Renal cortical epithelial cell (primary cell): ENCODE measurements at places on chromosomes 6 and 20.

DNA sequence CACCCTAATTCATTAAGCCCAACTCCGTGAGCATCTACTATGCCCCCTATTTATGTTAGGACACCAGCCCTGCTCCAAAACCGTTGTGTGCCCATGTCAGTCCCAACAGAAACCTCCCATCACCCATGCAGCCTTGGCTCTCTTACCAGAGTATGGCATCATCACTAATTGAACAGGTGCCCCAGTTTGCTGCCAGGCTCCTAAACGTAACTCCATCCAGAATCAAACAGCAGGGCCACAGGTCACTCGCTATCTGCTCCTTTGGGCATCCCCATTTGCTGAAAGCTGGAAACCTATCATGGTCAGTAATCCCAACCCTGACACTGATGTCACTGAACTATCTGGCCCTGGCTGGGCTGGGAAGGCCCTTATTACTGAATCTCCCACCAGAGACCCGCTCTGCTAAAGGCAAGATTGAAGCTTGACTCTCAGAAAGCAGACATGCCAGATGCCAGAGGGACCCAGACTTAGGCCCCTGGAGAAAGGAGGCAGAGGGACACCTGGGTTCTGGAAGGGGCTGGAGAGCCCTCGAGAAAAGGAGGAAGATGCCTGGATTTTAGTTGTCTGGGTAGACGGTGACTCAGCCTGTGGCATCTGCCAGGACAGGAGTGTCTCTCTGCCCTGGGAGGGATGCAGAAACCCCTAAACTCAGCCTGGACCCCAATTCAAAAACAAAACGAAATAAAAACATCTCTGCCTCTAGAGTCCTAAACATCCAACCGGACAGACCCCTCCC, 14.0 kb downstream of the MUCL3 start:
- no peak for DNase-seq

DNA sequence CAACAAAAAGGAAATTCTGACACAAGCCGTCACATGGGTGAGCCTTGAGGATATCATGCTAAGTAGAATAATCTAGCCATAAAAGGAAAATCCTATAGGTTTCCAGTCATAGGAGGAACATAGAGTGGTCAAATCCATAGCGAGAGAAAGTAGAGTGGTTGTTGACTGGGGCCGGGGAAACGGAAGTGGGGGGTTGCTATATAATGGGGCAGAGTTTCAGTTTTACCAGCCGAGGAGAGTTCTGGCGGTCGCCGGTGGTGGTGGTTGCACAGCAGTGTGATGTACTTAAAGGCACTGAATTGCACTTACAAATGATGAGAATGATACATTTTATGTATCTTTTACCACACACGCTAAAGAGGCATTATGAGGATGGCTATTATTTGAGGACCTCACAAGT, 4.9 kb downstream of the GPR31 start:
- DNase-seq, result no peak

GRCh38 chr6:40282986-40283385, 304.2 kb downstream of the LRFN2 start:
- no peak for DNase-seq

GRCh38 chr6:147711476-147711875, 203.0 kb downstream of the SAMD5 start:
- DNase-seq, result no peak

DNA sequence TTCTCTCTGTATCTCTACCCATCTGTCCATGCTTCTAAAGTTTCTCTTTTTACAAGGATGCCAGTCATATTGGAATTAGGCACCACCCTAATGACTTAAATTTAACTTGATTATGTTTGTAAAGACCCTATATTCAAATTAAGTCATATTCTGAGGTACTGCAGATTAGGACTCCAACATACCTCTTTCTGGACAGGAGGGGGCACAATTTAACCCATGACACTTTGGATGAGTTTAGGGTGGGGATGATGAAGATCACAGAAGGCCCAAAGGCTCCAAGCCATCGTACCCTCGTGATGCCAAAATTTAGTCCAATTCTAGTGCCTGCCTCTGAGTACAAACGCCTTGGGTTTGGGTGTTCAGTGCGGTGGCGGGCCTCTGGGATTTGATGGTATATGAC, 15.0 kb upstream of the NKX2-2 start:
- no peak for DNase-seq
